ENCODE measurements at places on chromosomes 12 and 14.

GRCh38 chr12:116806845-116807440, 68.8 kb downstream of the RNFT2 start:
- DNase-seq, result no peak

DNA sequence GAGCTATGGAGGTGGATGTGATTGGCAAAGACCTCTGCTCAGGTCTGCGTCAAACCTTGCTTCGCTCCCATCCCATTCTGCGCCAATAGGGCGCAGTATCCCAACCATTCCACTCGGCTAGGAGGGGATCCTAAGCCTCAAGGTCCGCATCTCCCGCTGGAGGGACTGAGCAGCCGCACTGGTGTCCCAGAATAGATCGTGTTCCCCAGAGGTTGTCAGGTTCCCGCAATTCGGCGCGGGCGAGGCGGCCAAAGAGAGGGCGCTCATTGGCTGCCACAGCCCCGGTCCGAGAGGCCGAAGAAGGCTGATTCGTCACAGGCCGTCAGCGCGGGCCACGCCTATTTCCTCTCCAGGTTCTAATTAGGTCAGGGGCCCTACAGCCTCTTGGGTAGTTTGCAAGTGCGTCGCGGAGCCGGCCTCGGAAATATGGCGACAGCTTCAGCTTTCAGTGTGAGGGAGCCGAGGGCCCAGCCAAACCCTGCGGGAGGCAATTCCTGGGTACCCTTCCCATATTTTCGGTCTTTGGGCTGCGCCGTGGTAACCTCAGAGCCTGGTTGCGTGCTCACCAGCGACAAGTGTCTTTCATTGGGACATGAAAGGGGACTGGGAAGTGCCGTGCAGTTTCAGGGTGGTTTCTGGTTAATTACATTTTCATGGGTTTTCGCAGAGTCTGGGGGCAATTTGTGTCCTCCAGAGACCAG, 5.0 kb downstream of the OR10AD1 start:
- DNase-seq, result peak; percentile 90

DNA sequence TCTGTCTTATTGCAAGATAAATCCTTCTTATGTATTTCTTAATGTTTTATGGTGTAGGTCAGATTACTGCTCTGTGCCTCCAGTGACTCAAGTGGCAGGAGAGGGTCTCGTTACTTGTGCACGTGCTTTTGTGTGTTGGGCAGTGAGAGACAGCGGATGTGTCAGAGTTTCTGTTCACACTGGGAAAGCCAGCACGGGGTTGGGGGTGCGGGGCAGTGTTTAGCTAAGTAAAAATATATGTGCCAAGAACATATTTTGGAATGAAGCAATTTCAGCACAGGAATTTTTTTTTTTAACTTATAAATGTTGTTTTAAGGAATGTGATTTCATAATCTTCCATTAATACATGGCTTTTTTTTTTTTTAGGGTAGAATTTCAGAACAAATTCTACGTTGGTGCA, 4.5 kb upstream of the DNAH10 start:
- DNase-seq, result no peak

- DNase-seq, result no peak
Observed at GRCh38 chr14:100058777-100059437, 6.3 kb upstream of the EVL start.

DNA sequence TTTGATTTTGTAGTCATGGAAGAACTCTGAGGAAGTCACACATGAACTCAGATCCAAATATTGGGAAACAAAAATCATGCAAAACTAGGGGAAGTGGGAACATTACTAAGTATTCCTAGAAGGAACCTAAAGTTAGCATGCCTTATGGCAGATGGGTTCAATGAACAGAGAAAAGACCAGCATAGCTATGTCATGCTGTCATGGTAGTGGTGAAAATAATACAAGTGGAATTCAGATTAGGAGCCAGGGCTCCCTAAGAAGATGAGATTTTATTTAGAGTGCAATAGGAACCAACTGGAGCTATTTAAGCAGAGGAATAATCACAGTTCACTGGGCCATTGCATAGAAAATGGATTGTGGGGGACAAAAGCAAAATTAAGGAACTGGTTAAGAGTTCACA, 134.0 kb downstream of the DIO2 start:
- peak; percentile 30 for DNase-seq

DNA sequence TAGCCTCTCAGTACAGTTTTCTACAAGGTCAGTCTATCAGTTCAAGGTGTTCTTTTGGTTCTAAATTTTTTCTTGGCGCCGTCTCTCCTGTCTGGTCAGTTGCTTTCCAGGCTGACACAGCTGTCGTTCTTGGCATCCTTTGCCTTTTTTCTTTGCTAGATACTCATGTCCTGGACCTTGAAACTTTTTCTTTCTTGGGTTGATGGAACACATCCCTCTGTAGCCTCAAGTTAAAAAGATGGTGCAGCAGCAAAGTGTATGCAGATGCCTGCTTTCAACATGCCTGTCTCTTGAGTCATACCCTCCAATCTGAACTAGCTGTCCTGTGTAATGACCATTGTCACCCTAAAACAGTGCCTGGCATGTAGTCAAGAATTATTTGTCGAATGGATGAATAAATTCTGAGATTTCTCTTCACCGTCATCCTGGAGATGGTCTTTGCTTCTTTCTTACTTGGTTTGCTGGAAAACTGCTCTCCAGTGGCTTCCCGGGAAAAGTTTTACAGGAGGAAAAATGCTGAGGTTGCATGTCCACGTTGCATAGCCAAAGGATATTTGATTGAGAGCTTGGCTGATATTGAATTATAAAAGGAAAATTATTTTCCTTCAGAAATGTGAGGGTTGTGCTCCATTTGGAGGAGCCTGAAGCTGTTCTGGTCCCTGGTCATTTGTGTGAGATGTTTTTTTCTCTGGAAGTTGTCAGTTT, 4.6 kb downstream of the NYNRIN start:
- peak; percentile 48 for DNase-seq

All from HFFc6 (cell line).